Stomach (tissue), 19 donors: ENCODE measurements at places on chromosomes 3 and 15. TPM values are rescaled to one million over a fixed set of nuclear protein-coding genes. Genes with fewer than 3 reads are reported as not detected.

ALDH1A2 gene
- total RNA-seq, result 0.45 TPM

COL8A1 gene
- total RNA-seq, result 12.5 TPM

ZNF774 gene
- 2.6 TPM for total RNA-seq

LIPH gene
- total RNA-seq, result 79.7 TPM

GPR176 gene
- total RNA-seq, result 10.1 TPM

GMPPB gene
- 36.2 TPM for total RNA-seq
